ENCODE measurements at places on chromosomes 16 and 17.

DNA sequence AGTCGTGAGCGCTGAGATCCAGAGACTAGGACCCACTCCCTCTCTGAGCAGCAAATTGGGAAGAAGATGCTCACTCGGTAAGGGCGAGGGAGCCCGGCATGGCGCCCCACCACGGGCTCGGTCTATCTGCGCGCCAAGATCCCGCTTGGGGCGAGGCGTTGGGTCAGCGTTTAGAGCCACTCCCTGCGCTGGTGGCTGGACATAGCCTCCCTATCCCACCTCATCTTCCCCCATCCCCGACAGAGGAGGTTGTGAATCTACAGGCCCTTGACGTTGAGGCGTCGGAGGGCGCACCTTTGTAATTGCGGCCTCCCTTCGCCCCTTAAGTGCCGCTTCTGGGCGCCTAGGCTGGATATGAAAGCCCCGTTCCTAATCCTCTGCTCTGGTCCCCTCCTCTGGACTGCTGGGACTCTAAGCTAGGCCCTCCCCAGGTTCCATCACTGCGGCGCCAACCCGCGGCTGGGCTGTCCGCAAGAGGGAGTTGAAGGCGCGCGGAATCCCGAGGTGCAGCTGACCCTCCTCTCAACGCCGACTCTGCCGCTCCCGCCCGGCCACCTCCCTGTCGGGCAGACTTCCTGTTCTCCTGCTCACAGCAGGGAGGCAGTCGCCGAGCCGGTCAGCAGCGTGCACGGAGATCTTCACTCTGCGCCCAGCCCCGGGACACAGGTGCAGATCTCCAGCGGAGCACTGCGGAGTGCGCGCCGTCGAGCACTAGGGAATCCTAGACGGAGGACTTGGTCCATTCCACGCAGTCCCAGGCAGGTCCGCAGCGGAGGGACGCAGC lies 16.1 kb upstream of the HOXB9 start:
- no peak for DNase-seq

DNA sequence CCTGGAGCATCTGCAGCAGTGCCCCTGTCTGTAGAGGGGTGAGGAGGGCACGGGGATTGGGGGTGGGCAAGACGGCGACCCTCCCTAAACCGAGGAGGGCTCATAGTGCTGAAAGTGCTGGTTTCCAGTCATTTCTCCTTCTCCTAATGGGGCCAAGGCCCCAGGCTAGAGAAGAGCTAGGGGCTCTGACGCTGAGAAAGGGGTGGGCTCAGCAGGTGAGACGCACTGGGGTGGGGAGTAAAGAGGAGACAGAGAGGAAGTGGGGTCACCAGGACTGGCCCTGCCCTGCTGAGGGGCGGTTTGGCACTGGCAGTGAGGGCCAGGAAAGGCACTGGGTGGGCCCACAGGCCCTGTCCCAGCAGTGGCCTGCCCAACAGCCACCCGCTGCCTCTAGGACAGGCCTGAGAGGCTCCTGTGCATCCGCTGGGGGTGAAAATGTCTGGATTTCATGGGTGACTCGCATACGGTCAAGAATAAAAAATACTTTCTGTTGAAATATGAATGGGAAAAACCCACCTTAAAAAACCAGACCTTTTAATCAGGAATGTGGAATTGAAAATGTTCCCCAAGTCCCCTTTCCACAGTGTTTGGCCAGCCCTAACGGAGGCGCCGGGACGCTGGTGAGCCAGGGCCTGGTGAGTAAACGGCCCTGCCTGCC lies 122.4 kb upstream of the SMURF2 start:
- DNase-seq, result no peak

- DNase-seq, result no peak
Measured at GRCh38 chr17:39756380-39757079, 18.8 kb downstream of the GRB7 start.

DNA sequence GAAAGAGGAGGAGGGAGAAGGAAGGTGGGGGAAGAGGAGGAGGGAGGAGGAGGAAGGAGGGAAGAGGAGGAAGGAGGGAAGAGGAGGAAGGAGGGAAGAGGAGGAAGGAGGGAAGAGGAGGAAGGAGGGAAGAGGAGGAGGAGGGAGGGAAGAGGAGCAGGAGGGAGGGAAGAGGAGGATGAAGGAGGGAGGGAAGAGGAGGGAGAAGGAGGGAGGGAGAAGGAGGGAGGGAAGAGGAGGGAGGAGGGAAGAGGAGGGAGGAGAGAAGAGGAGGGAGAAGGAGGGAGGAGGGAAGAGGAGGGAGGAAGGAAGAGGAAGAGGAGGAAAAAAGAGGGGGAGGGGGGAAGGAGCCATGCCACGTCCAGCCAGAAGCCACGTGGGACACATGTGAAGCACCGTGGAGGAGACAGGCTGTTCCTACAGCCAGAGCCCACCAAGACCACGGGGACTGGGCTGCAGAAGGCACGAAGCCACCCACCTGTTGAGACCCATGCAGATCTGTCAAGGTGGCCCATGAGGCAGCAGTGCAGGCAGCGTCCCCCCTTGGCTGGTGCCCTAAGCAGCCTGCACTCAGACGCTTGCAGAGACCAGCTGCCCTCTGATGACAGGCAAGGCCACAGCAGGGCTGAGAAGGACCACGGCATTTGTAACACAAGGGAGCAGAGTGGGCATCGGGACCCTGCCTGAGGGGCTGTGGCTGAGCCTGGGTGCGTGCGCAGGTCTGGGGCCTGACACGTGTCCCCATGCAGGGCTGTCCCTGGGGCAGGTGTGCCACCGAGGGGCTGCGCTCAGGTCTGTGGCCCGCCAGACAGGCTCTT lies 10.3 kb downstream of the NDUFAF8 start:
- no peak for DNase-seq

DNA sequence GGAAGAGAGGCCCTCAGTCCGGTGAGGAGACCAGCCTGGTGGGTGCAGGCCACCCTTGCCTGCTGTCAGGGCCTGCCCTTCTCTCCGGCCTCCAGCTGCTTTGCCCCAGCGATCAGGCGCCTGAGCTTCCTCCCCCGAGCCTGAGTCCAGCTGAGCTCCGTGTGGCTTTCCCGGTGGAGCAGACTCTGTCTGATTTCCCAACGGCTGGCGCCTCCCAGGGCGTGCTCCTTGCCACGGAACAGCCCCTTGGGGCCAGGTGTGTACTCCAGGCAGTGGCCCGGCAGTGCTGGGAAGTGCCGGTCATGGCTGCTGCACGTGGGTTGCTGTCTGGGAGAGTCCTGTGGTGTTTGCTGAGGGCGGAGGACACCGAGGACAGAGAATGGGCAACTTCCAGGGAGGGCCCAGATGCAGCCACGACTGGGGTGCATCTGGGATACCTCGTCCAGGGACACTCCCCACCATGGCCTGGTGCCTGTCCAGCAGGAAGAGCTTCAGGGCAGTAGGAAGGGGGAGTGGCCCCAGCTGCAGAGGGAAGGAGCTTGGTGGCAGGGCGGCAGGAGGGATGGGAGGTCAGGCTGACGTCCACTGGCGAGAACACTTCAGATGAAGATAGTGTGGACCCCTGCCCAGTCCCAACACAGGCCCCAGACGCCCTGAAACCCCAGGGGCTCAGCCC lies 22.5 kb downstream of the METRNL start:
- DNase-seq, result no peak
